ENCODE measurements at places on chromosomes 4 and X.

DNA sequence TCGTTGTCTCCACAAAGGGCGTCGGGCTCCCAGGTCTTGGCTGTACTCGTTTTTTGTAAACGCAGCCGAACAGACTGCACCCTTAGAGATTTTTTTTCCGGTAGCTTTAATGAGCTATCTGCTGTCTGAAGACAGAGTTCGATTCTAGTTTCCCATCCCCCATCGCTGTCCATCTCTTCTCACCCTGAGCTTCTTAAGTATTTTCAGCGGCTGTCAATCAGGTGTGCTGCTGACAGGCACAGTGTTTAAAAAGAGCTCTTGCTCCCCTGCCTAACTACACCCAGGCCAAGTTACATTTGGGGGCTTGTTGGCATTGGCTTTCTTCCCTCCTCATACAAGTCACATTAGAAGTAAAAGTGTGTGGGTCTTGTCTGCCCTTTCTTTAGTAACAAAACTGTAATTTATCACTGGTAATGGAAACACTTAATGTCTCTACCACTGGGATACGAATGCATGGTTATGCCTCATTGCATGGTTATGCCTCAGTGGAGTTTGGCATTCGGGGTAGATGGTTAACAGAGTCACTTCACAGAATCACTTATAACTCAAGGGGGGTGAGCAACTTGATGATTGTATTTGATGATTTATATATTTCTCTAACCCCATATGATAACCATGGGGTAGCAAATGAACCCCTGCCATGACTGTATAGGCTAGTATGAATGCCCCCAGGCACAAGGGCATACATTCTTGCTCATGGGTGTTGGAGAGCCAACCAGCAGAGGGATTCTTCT is 1.4 kb upstream of the ARHGAP6 start:
- no peak for DNase-seq

GRCh38 chrX:48626401-48627298 is 29.4 kb downstream of the WDR13 start:
- DNase-seq = no peak

GRCh38 chr4:102862016-102862415 is 6.8 kb upstream of the CISD2 start:
- DNase-seq = no peak

DNA sequence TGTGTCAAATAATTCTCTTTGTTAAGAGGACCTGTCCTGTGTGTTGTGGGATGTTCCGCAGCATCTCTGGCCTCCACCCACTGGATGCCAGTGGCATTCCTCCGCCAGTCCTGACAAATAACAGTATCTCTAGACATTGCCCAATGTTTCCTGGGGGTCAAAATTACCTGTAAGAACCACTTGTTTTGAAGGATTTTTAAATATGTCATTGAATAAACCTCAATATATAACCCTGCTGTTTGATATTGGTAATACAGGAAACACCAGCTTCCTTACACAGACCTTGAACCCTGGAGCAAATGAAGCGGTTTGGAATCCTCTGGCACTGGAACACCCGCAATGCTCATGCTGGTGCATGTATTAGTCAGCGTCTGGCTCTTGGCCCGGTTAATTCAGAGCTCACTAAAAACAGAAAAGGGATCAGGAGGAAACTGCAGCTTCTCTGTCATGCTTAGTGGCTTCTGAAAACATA is 101.3 kb downstream of the TBL1X start:
- DNase-seq = no peak

GRCh38 chrX:134622056-134622812 is 36.0 kb downstream of the PLAC1 start:
- no peak for DNase-seq

GRCh38 chr4:56619160-56619559 is 61.9 kb downstream of the HOPX start:
- DNase-seq = no peak

DNA sequence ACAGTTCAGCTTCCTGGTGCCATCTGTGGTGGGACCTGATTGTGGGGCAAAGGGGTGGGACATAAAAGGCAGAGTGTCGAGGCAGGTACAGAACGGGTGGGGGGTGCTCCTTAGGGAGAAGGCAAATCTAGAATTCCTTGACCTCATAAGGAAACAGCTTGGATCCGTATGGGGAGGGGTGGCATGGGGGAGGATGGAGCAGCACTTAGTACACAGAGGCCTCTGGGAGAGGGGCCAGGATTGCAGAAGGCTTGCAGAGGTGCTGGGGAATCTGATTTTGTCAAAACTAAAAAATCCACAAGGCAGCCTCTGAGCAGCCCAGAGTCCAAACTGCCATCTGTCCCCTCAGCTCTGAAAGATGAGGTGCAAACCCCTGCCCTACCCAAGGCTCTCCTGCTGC is 2.3 kb upstream of the EMD start:
- DNase-seq = no peak

DNA sequence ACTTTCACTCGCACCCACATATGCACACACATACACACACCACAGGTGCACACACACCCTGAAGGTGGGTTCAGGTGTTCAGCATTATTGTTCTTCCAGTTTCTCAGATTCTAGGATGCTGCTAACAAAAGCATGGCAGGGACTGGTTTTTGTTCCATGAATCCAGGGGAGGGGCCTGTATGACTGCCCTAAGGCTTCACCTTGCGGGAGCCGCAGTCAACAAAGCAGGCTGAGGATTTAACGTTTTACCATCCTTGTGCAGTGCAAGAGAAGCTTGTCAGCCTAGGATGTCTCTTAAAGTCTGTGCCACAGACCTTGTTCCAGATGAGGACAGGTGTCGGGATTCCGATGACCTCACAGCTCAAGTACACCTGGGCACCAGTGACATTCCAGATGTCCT is 61.8 kb downstream of the POLR2B start:
- no peak for DNase-seq

- DNase-seq = no peak
Observed at GRCh38 chr4:55303760-55304165, 42.3 kb upstream of the SRD5A3 start.

All from activated CD8-positive, alpha-beta memory T cell treated with anti-CD3 and anti-CD28 coated beads for 4 hours (primary cell).